ENCODE measurements at places on chromosomes 11 and 22. TPM values are rescaled to one million over a fixed set of nuclear protein-coding genes. Genes with fewer than 3 reads are reported as not detected.

- no peak overlapping the region for H3K4me3 ChIP-seq
- no peaks in the 10 kb centered on the region for H3K27me3 ChIP-seq
- DNase-seq = peak; percentile 43
- no peak overlapping the region for H3K27ac ChIP-seq
- peaks cover 11% of the 10 kb centered on the region for H3K4me1 ChIP-seq
- no peaks in the 10 kb centered on the region for H3K36me3 ChIP-seq
Measured at GRCh38 chr11:69479591-69480271, 1.7 kb upstream of the LINC01488 start.

DNA sequence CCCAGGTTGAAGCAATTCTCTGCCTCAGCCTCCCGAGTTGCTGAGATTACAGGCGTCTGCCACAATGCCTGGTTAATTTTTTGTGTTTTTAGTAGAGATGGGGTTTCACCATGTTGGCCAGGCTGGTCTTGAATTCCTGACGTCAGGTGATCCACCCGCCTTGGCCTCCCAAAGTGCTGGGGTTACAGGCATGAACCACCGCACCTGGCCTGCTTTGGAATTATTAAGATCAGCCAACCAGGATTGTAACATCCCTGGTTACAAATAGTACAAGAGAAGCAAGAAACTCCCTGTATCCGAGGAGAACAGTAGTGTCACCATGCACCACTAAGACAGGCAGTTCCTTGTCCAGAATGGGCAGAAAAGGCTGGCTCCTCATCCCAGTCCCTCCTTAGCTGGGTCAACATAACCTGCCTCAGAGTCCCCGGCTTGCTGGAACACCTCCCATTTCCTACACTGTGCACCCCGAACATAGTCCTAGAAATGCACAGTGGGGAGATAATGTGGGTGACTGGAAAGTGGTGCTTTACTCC lies 77.2 kb upstream of the INCENP start:
- no peak overlapping the region for H3K4me3 ChIP-seq
- DNase-seq = no peak
- no peaks in the 10 kb centered on the region for H3K36me3 ChIP-seq
- no peak overlapping the region for H3K27ac ChIP-seq
- H3K27me3 ChIP-seq = no peaks in the 10 kb centered on the region
- H3K4me1 ChIP-seq = no peaks in the 10 kb centered on the region

DNA sequence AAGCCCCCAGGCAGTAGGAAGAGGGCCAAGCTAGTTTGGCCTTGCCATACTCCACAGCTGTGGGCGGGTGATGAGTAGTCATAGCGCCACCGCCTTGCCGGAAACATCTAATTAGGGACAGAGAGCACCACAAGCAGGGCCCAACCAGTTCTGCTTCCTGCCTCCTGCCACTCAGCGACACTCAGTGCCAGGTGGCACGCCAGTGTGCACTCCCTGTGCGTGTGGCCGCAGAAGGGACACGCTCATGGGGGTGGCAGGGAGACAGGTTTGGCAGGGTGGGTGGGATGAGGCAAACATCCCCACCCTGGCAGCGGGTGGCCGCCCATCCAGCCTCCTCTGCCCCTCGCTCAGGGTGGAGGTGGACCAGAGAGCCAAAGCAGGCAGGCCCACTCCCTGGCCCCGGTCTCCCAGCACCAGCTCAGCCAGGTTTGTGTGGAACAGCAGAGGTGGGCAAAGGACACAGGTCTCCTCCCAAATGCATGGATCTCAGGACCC lies 4.9 kb downstream of the OVOL1 start:
- H3K27ac ChIP-seq = no peak overlapping the region
- H3K36me3 ChIP-seq = no peaks in the 10 kb centered on the region
- no peak overlapping the region for H3K4me3 ChIP-seq
- peak; percentile 48 for DNase-seq
- H3K4me1 ChIP-seq = no peaks in the 10 kb centered on the region

GRCh38 chr11:67302571-67303131 lies 679 bp upstream of the SSH3 start:
- peak overlapping the region; percentile 82 for H3K4me3 ChIP-seq
- DNase-seq = peak; percentile 37
- H3K4me1 ChIP-seq = 0 out of 2 replicates have a peak, but pooled peaks cover 12% of the 10 kb centered on the region
- H3K36me3 ChIP-seq = no peaks in the 10 kb centered on the region

Gene SYT12
- 2.8 TPM for total RNA-seq

Gene ANKK1
- not detected for total RNA-seq

All from GM23248 (cell line).